Amygdala (tissue), 56 donors: ENCODE measurements at places on chromosomes 4 and X.

- DNase-seq = no peak
Observed at GRCh38 chrX:112677167-112677566, 2.6 kb downstream of the LHFPL1 start.

GRCh38 chrX:154458954-154459778 is 1.1 kb downstream of the PLXNA3 start:
- DNase-seq = no peak

- DNase-seq = peak; percentile 42
Observed at GRCh38 chr4:88697588-88698329, at the start of gene NAP1L5. Gene NAP1L5 (minus strand): TSS chr4:88697829. CDS start chr4:88697754, 75 bp downstream.

DNA sequence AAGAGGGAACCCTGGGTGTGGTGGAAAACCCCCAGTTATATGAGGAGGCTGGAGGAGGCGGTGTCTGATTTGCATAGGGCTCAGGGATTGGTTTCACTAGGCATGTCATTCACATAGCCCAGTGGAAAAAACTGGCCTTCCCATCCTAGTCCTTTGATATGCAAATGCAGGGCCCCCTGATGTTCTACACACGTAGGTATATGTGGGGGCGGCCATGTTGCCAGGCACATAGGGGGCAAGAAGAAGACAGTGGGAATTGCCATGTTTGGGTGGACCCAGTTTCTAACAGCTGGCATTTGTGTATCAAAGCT is 34.0 kb upstream of the ENPP6 start:
- no peak for DNase-seq

DNA sequence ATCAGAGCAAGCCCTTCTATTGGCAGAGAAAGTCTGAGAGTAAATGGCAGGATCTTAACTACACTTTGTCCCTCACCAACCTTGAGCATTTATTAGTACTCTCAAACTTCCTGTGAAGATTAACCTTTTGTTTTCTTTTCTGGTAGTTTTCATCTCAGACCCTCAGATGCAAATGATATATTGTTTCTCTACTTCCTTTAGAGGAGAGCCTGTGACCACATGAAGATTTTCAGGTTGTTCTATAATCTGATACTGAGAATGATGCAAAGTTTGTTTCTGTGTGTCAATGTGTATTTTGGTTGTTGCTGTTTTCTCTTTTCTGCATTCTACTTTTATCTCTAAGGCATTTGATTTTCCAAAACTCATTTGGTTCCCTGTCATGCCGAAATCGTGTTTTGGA is 165.8 kb upstream of the CYSLTR1 start:
- no peak for DNase-seq

DNA sequence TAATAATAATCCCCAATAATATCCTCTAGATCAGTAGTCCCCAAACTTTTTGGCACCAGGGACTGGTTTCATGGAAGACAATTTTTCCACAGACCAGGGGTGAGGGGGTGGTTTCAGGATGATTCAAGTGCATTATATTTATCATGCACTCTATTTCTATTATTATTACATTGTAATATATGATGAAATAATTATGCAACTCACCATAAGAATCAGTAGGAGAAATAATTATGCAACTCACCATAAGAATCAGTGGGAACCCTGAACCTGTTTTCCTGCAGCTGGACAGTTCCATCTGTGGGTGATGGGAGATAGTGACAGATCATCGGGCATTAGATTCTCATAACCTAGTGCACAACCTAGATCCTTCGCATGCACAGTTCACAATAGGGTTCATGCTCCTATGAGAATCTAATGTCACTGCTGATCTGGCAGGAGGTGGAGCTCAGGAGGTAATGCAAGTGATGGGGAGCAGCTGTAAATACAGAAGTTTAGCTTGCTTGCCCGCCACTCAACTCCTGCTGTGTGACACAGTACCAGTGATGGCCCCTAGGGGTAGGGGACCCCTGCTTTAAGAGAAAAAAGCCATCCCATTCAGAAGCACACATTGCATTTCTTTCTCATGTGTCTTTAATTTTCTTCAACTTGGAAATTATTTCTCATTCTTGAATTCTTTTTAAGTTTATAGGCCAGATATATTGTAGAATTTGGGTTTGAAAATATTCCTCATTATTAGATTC is 16.0 kb upstream of the SH3RF1 start:
- no peak for DNase-seq
